Central memory CD8-positive, alpha-beta T cell (primary cell): ENCODE measurements at places on chromosomes 3 and 15.

DNA sequence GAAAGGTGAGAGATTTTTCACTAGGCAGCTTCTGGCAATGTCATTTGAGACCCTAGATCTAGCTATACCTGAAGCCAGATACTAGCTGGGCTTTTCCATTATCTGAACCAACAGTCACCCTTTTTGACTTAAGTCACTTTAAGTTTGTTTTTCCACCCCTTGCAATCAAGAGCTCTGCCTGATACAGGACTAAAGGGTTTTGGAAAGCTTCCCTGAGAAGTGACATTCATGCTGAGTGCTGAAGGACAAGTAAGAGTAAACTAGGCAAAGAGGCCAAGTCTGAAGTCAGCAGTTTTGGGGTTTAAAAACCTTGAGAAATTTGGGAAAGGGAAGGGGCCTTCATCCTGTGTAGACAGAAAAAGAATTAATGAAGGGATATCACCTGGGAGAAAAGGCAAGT is 27.1 kb upstream of the CCDC174 start:
- DNase-seq = no peak

- no peak for DNase-seq
Measured at GRCh38 chr3:156036258-156037053, 83.9 kb upstream of the KCNAB1 start.

GRCh38 chr3:98432575-98432974 is 30.4 kb upstream of the OR5K1 start:
- no peak for DNase-seq

DNA sequence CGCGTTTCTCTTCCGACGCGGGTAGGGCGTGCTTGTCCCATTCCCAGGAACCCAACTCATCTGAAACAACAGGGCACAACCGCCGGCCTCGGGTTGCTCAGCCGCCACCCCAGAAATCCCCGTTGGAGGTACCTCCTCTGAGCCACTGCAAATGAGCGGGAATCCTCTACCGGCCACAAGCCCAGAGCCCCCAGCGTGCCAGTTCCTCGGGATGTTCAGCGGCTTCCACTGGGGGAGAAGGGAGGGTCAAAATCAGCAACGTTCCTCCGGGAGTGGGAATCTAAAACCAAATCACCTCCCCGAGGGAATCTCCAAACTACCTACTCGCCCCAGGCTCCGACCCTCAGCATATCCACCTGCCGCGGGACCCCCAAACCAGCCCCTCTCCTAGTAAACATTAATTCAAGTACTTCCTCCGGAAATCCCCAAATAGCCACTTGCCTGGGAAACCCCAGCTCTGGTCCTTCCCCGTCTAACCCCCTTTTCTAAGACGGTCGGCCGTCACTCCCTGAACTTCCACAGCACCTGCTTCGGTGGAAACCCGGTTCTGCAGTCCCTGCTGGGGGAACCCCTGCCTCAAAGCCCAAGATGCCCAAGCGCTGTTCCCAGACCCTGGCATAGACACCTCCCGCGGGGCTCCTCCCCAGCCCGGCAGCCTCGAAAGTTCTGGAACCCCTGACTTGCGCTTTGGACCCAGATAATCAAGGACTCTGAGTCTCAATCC is 887 bp downstream of the OXTR start:
- DNase-seq = no peak

DNA sequence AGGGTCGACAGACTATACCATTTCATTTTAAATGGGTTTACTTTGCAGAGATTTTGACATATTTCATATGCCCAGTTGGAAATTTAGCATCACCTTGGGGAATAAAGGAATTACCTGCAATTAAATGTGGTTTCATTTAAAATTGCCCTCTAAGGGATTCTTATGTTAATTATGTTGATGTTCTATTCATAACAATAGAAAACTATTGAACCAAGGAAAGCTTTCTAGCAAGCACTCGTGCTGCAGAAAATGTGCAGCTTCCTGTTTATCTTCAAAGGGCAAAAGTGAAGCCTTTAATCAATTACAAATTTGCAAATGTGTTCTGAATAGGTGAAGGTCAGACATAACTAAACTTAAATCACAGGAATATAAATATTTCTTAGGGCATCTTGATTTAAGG is 352.1 kb downstream of the CHST2 start:
- DNase-seq = no peak

GRCh38 chr15:33158366-33158765 is 36.1 kb downstream of the FMN1 start:
- no peak for DNase-seq

GRCh38 chr3:150401285-150401684 is 6.8 kb upstream of the TSC22D2 start:
- no peak for DNase-seq

DNA sequence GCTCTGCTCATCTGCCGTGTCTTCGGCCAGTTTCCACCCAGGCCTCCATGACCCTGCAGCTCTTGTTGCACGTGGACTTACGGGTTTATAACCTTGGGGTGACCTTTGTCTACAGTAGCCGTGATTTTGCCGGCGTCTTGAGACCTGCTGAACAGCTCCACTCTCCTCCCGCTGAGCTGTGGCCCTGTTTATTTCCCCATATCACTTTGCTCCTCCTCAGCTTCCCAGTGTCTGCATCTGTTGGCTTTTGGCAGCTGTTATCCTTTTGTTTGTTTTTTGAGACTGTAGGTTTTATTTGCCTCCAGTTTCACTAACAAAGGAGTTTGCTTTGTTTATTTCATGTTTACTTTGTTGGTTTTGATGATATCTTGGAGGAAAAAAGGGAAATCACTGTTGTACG is 29.3 kb upstream of the SLC28A1 start:
- DNase-seq = no peak

DNA sequence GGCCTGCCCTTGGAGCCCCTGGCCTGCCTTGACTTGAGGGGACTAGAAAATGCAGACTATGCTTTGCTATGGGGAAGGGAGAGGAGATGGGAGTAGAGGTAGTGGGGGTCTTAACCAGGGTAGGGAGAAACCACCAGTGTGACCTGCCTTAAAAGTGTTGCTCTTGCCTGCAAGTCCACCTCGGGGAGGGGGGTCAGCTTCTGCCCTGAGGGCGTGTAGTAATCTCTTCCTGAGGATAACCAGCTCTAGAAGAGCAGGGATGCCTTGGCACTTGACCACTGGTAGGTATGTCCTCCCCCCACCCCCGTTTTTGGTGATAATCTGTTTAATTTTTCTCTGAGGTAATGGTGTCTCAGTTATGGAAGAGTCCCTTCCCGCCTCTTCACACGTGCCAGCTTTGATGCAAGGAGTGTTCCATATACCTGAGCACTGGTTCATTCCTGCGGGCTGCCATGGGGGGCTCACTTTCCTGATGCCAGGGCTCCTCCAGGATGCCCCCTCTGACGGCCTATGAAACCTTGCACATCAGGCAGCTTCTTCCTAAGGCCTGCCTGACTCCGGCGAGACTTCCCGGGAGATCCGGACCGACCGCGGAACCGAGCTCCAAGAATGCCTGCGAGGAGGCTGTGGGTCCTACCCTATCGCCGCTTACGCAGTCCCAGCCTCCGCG is 780 bp upstream of the P4HTM start:
- no peak for DNase-seq

GRCh38 chr3:16513141-16514020 is at the start of gene RFTN1:
TSS of gene RFTN1 (minus strand) at chr3:16513699. CDS start at chr3:16493869, 19,830 bp downstream.
- peak; percentile 26 for DNase-seq

DNA sequence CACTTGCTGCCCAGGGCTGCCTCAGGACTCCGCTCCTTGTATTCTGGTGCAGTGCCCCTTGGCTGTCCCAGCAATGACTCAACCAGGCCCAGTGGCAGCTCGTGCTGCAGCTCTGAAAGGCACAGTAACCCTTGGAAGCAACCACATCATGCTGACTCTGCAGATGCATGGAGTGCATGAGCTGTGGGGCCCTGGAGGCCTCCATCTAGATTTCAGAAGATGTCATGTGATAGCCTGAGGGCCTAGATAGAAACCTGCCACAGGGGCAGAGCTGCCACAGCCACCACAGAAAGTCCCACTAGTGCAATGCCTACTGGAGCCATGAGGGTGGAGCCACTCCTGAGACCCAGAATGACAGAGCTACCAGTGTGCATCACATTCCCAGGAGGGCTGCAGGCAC is 117.1 kb upstream of the SMAD3 start:
- no peak for DNase-seq

DNA sequence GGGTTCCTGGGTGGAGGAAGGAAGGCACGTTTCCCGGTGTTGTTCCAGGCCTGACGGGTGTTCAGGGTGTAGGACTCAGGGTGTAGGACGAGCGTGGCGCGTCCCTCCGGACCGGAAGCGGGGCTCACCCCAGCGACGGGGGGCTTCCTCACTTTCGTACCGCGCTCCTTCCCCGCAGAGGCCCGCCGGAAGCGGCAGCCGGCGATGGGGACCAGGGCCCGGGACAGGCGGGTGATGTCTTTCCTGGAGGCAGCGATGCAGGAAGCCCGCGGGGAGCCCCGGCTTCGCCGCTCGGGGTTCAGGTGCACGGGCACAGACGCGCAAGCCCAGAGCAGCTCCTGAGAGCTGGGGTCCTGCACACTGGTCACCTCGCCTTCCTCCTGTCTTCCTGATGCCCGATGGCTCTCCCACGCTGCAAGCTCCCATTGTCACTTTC is 13.4 kb downstream of the FOXL2NB start:
- DNase-seq = no peak

DNA sequence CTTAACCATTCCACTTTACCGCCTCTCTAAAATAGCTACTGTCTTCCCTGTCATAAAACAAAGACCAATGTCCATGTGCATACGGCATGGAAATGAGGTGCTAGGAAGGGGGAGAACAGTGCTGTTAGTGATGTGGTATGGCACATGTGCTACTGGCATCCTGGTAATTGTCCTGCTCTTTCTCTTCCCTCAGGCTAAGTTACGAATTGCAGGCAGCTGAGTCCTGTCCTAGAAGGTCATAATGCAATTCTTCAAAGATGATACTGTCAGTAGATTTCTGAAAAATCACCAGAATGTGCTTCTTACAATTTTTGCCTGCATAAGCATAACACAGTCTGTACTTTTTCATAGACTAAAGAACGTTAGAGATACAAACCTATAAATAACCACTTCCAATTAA is 216.8 kb downstream of the RSL24D1 start:
- no peak for DNase-seq
